Stimulated activated CD4-positive, alpha-beta T cell treated with anti-CD3 and anti-CD28 coated beads, TNF-alpha, amount 100 ng/mL, for 1 hour (primary cell): ENCODE measurements at places on chromosomes 4 and X.

DNA sequence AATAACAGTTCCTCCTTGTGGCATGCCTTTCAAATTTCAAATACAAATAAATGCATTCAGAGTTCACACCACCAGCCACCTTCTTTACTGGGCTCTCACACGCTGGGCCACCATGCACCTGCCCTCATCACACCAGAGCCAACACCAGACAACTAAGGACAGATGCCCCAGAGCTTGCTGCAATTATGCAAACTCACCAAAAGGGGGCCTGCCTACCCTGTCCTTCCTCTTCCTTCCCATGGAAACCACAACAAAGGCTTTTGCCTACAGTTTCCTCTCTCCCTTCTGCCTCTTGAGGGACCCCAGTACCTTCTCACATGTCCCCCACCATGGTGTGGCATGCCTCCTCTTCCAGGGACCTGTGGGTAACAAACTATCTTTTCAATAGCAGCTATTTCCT, 1333.9 kb upstream of the TENM3 start:
- DNase-seq: no peak

DNA sequence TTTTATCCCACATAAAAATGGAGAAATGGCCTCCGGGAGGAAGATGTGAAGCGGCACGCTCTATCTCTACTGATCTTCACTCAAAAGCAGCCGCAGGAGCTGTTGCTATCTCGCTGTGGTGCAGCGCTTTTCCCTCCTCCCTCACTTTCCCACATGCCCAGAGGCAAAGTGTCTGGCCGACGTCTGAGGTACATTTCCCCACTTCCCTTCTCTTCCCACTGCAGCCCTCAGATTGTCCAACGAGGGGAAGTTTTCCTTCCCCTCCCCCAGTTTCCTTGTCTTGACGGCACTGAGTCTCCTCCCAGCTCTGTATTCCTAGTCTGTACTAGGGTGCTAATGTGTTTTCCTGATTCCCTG, 660 bp upstream of the COL25A1 start:
- DNase-seq: no peak

DNA sequence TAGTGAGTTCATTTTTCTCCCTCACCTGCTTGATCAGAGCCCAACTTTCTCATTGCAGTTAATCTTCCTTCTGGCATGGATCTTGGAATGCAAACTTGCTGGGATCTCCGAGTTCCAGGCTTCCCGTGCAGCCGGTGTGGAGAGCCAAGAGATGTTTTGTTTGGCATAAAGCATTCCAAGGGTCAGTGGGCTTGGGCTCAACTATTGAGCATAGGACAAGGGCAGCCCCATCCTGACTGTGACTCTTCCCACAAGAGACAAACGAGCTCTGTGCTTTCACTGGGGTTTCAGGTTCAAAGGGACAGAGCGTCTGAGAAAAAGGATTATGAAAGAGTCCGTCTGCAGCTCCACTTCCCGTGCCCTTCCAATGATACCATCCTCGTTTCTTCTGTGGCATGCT, 10.5 kb downstream of the TLR7 start:
- no peak for DNase-seq

- DNase-seq: no peak
These were observed 52.8 kb upstream of the CBR4 start for GRCh38 chr4:169062897-169063244.

DNA sequence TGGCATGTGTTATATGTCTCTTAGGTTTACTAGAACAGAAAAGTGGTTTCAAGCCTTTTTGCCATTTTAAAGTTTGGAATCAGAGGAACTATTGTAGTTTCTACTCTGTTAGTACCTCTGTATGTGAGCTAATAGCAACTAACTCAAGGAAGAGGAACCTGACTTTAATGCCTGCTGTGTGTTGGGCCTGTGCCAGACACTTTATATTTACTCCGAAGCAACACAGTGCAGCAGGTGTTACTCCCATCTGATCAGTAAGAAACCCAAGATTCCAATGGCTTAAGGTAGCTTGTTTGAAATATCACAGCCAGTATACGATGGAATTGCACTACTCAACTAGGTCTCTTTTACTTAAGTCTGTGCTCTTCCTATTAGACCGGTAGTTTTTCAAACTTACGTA, 79.2 kb downstream of the USP9X start:
- no peak for DNase-seq

- no peak for DNase-seq
These were observed 37.1 kb upstream of the ADH1C start for GRCh38 chr4:99389606-99390005.

DNA sequence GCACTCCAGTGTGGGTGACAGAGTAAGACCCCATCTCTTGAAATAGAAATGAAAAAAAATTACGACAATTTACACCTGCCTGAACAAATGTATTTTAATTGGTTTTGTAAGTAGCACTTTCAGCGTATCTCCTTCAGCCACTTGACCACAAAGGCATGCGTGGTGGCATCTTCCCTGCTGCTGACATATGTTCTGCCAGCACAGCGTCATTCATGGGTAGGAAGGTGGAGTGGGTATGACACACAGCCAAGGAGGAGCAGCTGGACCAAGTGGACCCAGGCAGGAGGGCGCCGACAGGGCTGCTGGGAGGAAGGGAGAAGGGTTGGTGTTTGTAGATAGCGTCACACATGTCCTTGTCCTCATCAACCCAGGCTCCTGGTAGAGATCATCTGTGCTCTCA, 28.6 kb upstream of the CLDN34 start:
- DNase-seq: no peak

DNA sequence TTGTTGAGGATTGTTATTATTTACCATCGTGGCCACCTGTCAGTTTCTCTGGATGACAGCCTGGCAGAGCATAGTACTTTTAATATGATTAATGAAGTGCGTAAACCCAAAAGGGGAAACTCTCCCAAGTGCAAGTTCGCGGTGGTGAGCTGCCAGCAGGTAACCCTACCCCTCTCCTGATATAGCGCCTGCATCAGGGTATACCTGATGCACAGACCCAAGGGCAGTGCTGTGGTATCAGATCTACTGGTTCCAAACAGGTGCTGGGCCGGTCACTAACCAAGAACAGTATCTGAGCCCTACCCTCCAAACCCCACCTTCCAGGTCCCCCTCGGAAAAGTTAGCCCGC, 1.6 kb downstream of the RNF150 start:
- DNase-seq: no peak

- DNase-seq: no peak
These were observed 206.7 kb downstream of the RASL11B start for GRCh38 chr4:53068755-53069330.

- DNase-seq: no peak
These were observed 11.7 kb upstream of the IL21 start for GRCh38 chr4:122632396-122633143.

- no peak for DNase-seq
These were observed 436.5 kb upstream of the GALNTL6 start for GRCh38 chr4:171376724-171377123.

- no peak for DNase-seq
These were observed 32.8 kb upstream of the LSM6 start for GRCh38 chr4:146142768-146143167.

GRCh38 chr4:38856524-38857337, at the start of gene TLR6:
Gene TLR6, minus strand, starts transcription at chr4:38856817. Its CDS starts 27,344 bp downstream, at chr4:38829473.
- DNase-seq: peak; percentile 21

DNA sequence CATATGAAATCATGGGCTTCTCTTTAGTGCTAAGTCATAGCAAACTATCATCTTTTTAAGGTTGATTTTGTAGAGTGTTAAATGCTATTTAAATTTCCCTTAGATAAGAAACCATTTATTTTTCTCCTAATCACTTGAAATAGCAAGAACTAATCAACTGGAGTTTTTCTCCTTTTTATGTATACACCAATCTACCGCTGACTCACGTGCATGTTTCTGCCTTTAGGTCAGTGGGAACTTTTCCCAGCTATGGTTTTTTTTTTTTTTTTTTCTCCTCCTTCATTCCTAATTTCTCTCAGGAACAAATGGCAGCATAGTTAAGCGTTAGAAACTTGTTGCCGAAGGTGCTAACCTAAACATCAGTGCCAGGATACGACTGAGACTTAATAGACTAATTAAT, 176.4 kb downstream of the BMPR1B start:
- DNase-seq: no peak

- no peak for DNase-seq
These were observed 228.1 kb upstream of the PPARGC1A start for GRCh38 chr4:24117975-24118374.

GRCh38 chr4:57020467-57021101, 41.9 kb downstream of the POLR2B start:
- DNase-seq: no peak

GRCh38 chr4:157291071-157291470, 70.5 kb downstream of the GRIA2 start:
- DNase-seq: no peak

- DNase-seq: no peak
These were observed 28.6 kb downstream of the CLNK start for GRCh38 chr4:10655968-10656367.

DNA sequence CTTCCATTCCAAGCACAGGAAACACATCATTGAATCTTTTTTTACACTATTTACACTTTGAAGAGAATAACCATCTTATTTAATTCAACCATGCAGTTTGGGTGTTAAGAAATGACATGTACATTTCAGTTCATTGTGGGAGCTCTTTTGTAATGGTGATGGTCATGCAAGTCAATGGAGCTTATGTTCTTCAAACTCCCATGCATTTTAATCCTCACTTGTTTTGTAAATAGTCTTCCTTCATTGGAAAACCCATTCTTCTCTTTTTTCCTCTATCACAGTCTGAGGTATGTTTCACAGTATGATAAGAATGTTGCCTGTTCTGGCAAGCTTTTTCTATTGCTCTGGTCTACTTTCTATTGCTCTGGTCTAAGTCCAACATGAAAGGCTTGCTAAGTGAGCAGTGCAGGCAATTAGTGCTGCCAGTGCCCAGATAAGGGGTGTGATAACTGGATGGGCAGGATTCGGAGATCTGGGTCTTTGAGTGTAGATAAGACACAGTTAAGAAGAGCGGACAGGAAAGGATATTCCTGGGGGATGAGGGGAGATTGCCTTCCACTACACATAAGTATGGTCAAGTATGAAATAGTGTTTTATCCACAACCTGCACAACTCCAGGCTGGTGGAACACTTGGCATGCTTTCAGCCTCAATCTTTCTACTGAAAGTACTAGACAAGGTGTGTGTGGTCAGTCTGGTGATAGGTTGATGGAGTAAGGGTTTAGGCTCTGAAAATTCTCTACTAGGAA, 17.1 kb downstream of the AFP start:
- no peak for DNase-seq

- no peak for DNase-seq
These were observed 20.8 kb upstream of the SEL1L3 start for GRCh38 chr4:25883565-25883964.

DNA sequence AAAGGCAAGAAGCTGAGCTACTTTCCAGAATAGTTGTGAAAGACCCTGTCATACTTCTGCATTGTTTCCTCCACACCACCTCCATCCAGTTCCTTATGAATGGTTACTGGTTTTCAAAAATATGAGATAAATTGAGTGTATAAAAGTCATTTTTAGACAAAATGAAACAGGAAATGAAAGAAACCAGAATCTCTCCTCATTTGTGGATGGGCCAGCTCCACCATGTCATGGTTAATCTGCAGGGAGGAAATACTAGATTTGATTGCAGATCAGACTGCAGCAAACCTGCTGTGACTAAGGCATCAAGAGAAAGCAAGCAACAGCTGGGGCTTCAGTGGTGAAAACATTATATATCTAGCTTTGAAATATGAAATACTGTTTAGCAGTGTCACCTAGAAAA, 23.8 kb downstream of the F9 start:
- no peak for DNase-seq

DNA sequence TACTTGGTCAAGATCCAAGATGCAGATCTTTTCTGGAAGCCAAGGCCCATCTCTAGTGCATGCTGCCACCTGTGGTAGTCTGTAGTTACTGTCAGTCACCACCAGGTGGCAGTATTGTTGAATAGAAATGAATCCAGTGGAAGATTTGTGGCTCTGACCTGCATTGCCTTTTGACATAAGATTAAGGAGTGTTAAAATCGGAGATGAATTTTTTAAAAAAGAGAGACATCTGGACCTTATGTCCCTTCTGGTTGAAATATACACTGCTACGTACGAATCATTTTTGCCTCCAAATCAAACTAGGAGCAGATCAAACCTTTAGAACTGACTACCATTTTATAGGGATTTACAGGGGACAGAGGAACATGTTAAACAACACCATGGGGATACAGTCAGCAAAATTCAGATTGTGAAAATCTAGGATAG, 46.9 kb upstream of the RHOH start:
- DNase-seq: peak; percentile 47

GRCh38 chrX:130726661-130727060, 176.3 kb downstream of the ENOX2 start:
- no peak for DNase-seq

GRCh38 chr4:93786149-93786548, 42.4 kb upstream of the ATOH1 start:
- no peak for DNase-seq

DNA sequence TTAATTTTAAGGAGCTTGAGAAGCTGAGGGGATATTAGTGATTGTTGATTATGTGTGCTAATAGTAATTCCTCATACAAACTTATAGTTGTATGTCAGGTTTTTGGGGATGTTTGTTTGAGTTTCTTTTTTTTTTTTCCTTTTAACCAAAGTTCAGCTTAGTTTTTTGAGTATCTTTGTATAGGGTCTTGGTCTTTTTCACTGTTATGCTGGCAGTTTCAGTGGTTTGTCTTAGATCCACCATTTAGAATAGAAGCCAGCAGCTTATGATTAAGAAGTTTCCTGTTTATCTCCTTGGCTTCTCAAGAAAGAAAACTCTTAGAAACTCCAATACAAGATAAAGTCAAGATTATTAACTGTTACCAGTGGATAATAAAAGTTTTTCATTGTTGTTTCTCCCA, 16.1 kb downstream of the CPEB2 start:
- DNase-seq: no peak

DNA sequence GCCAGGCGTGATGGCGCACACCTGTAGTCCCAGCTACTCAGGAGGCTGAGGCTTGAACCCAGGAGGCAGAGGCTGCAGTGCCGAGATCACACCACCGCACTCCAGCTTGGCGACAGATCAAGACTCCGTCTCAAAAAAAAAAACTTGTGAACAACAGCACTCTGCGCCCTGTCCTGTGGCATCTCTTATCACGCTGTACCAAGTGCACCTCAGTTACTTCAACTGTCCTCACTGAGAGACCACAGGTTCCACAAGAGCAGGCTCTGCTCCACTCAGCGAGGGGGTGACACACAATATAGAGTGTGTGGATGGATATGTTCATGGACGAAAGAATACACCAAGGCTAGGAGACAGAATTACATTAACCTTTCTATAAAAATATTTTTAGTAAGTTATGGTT, 49.3 kb downstream of the ADGRA3 start:
- DNase-seq: no peak

GRCh38 chr4:108399610-108400265, 220.6 kb upstream of the RPL34 start:
- no peak for DNase-seq
